KBM-7 (cell line): ENCODE measurements at places on chromosomes 12 and 14.
A peak's percentile ranks its signal among the peaks of the same experiment; 100 is the strongest.

- no peak for DNase-seq
Measured at GRCh38 chr12:4690760-4691159, 29.4 kb upstream of the GALNT8 start.

DNA sequence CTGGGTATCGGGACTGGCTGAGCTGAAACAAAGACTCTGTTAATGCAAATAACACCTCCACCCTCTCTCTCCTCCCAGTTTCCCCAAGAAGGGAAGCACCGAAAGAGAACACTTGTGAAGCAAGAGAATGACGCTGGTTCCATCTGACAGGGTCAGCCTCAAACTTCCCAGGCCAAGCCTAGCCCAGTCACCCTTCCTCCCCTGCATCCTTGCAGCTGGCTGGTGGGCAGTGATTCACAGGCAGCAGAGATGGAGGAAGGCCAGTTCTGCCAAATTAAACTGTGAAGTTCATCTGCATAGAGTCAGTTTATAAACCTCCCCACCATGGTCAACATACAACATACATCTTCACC, 2.8 kb downstream of the LRRC74A start:
- DNase-seq, result no peak

- no peak for DNase-seq
Measured at GRCh38 chr14:49989966-49990365, 97.1 kb downstream of the ARF6 start.

DNA sequence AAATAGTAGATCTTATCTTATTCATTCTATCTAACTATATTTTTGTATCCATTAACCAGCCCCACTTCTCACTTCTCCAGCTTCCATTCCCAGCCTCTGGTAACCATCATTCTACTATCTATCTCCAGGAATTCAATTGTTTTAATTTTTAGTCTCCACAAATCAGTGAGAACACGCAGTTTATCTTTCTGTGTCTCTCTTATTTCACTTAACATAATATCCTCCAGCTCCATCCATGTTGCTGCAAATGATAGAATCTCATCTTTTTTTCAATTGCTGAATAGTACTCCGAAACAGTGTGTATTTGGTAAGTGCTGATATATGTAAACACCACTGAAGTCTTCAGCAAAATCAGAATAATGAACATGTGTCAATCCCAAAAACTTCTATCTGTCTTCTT, 587.2 kb upstream of the ATP2B1 start:
- no peak for DNase-seq

DNA sequence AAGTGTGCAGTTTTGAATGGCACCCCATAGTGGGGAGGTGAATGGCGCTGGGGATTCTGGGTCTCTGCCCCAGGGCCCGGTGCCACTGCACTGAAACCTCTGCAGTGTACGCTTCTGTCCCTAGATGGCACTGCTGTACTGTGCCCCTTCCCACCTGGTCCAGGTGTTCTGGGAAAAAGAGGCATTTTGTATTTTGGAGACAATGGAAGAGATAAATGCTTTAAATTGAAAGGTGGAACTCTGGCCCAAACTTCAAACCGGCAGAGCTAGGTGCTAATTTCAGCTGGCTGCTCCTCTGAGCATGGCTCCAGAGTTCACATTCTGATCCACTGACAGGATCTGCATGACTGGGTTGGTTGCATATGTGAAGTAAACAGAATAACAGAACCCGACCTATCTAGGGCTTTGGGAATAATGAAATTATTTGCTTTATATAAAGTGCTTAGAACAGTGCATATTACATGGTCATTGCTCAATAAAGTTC, 52.2 kb downstream of the KRT80 start:
- peak; percentile 24 for DNase-seq

- peak; percentile 51 for DNase-seq
Measured at GRCh38 chr12:15520844-15521243, 198.5 kb downstream of the PTPRO start.

- DNase-seq, result no peak
Measured at GRCh38 chr14:24990050-24990449, 59.9 kb downstream of the STXBP6 start.

GRCh38 chr14:51901475-51902024, 41.1 kb downstream of the GNG2 start:
- no peak for DNase-seq
